Activated T-helper 2 cell treated with anti-CD3 and anti-CD28 coated beads, Interferon-gamma antibody, Interleukin-2, Interleukin-4, amounts not matched to agents 10 μg/mL and 5 μg/mL and 100 μg/mL, durations not matched to agents 14 hours and 24 hours and 36 hours (primary cell): ENCODE measurements at places on chromosomes 5 and 9. TPM values are rescaled to one million over a fixed set of nuclear protein-coding genes. Genes with fewer than 3 reads are reported as not detected.

- no peak overlapping the region for H3K27ac ChIP-seq
- H3K4me3 ChIP-seq: no peak overlapping the region
- no peak for DNase-seq
Observed at GRCh38 chr9:80191108-80191507, 619.3 kb downstream of the TLE4 start.

DNA sequence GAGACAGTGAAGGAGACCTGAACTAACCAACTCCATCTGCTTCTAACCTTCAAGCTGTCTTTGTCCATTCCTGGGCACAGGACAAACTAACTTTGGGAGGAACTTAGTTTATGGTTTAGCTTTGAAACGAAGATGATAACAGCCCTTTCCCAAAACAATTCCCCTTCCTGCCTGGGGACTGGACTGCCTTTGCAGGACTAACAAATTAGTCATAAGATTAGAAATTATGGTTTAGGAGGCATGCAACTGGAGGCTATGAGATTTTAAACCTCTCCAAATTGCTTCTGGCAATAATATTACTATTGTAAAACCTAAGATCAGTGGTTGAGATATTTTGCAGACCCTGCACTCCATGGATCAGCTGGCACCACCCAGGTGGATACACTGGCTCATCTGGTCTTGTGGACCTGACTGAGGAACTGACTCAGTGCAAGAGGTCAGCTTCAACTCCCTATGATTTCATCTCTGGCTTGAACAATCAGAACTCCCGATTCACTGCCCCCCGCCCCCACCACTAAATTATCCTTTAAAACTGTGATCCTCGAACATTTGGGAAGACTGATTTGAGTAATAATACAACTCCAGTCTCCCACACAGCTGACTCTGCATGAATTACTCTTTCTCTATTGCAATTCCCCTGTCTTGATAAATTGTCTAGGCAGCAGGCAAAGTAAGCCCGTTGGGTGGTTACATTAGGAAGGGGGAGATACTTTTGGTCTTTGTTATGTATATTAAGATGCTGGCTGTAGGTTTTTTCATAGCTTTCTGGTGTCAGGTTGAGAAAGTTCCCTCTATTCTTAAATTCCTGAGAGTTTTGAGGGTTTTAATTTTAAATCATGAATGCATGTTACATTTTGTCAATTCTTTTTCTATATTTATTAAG is 213.3 kb downstream of the TSSK1B start:
- H3K27ac ChIP-seq: no peak overlapping the region
- no peak for DNase-seq
- no peaks in the 10 kb centered on the region for H3K4me1 ChIP-seq
- H3K36me3 ChIP-seq: no peaks in the 10 kb centered on the region
- peaks cover 17% of the 10 kb centered on the region for H3K27me3 ChIP-seq

DNA sequence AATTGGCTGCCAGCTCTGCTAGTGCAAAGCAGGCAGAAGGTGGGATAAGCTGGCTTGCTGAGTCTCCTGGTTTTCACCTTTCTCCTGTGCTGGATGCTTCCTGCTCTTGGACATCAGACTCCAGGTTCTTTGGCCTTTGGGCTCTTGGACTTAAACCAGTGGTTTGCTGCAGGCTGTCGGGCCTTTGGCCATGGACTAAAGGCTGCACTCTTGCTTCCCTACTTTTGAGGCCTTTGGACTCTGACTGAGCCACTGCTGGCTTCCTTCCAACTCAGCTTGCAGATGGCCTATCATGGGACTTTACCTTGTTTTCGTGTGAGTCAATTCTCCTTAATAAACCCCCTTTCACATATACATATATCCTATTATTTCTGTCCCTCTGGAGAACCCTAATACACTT is 1293.9 kb upstream of the CDH6 start:
- no peak for DNase-seq
- H3K4me1 ChIP-seq: no peaks in the 10 kb centered on the region
- no peaks in the 10 kb centered on the region for H3K36me3 ChIP-seq
- no peak overlapping the region for H3K4me3 ChIP-seq
- no peak overlapping the region for H3K27ac ChIP-seq

Gene GFPT2
- total RNA-seq: 0.37 TPM in 1 of 2 replicates, not detected in the other

- no peaks in the 10 kb centered on the region for H3K27me3 ChIP-seq
- H3K36me3 ChIP-seq: peaks cover 42% of the 10 kb centered on the region
- no peak overlapping the region for H3K4me3 ChIP-seq
- H3K27ac ChIP-seq: no peak overlapping the region
- no peaks in the 10 kb centered on the region for H3K4me1 ChIP-seq
Observed at GRCh38 chr9:124339603-124340146, 75.6 kb downstream of the PSMB7 start.

- peaks cover 60% of the 10 kb centered on the region for H3K4me1 ChIP-seq
- H3K4me3 ChIP-seq: no peak overlapping the region
- H3K36me3 ChIP-seq: peaks cover 69% of the 10 kb centered on the region
Observed at GRCh38 chr9:91202736-91203283, 158.9 kb downstream of the AUH start.

Gene IL33
- not detected in 2 replicates for total RNA-seq

GRCh38 chr5:83583859-83584258 is 112.3 kb downstream of the VCAN start:
- H3K27ac ChIP-seq: no peak overlapping the region
- no peak overlapping the region for H3K4me3 ChIP-seq
- H3K4me1 ChIP-seq: no peaks in the 10 kb centered on the region
- no peak for DNase-seq
